ENCODE measurements at places on chromosomes 13 and 19.

DNA sequence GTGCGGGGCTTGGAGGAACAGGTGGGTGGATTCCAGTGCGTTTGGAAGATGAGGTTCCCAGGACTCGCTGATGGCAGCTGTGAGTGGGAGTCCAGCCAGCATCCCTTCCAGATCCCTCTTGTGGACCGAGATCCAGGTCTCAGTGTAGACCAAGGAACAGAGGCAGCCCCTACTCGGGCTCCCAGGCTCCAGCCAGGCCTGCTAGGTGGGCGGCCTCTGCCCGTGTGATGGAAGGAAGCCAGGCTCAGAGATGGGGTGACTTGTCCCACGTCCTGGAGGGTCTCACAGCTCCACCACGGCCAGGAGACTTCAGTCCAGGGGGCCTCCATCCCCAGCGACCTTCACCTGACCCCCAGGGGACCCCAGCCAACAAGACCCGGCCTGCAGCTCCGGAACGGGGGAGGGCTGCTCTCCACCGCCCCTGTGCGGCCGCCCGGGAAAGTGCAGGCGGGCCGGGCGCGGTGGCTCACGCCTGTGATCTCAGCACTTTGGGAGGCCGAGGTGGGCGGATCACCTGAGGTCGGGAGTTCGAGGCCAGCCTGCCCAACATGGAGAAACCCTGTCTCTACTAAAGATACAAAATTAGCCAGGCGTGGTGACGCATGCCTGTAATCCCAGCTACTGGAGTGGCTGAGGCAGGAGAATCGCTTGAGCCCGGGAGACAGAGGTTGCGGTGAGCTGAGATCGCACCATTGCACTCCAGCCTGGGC, 729 bp upstream of the MADCAM1 start:
- DNase-seq, result no peak

GRCh38 chr13:102466610-102467190, 64.9 kb upstream of the FGF14 start:
- no peak for DNase-seq

DNA sequence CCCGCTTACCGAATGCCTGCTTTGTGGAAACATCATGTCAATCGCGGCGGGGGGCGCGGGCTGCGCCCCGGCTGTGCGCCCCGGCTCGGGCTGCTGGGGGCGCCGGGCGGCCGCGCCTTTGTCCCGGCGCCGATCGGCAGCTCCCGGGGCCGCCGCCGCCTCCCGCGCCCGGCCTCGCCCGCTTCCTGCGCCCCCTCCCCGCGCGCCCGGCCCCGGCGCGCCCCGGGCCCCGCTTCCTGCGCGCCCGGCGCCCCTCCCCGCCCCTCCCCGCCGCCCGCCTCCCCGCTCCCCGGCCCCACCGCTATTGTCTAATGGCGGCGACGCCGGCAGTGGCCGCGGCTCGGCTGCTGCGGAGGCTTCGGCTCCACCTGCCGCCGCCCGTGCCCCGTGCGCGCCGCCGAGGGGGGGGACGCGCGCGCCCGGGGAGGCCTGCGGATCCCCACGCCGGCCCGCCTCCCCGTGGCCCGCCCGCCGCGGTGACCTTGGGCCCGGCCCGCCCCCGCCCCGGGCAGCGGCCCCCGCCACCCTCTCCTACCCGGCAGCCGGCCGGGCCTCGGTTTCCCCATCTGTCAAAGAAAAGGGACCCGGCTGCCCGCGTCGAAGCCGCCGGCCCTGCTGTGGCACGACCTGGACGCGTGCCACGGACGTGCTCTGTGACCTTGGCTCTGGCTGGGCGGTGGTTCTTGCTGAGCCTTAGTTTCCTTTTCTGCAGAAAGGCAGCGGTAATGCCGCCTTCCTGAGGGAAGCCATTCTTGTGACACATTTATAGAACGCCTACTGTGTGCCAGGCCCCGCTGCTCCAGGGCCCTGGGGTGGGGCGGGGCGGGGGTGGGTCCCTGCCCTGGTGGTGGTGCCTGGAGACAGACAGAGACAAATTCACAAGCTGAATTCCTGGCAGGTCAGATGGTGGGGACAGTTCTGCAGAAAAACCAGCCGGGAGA, at the start of gene TLE5:
TLE5 (minus strand) TSS at position 331 of the 941 bp plus-strand sequence; CDS start at position 36, 295 bp downstream.
- DNase-seq, result peak; percentile 79

GRCh38 chr19:41641879-41642485, 15.1 kb upstream of the CEACAM4 start:
- peak; percentile 66 for DNase-seq

DNA sequence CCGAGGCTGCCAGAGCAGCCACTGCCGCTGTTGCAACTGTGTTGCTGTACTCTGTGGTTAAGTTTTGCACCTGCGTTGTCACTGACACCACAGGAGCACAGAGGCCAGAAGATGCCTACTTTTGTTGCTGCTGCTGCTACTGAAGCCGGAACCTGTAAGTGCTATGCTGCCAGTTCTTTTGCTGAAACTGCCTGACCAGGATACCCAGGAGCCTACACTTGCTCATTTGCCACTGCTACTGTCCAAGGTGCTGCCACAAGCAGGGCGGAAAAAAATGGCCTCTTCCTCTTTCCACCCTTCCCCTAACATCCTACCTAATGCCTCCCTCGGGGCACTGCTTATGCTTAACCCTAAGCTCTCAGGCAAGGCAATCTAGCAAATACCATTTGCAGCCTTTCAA, 29.0 kb upstream of the NBEA start:
- DNase-seq, result no peak

DNA sequence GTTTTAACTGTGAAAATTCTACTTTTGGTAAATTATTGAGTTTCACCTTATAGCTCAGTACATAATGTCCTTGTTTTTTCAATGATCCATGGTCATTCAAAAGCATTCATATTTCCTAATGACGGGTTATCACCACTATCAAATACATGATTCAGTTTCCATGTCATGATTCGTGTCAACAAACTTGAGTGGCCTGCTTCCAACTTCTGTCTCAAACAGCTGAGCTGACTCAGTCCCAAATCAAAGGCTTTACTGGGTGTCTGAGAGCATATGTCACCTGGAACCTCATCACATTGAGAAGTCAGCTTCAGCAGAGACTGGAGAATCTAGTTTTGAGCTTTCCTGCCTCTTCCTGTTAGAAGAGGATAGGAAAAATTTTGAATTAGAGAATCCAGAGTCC, 40.3 kb upstream of the SGCG start:
- DNase-seq, result no peak

GRCh38 chr19:5958074-5958850, 19.7 kb downstream of the RANBP3 start:
- no peak for DNase-seq

- DNase-seq, result no peak
Measured at GRCh38 chr13:59771272-59771671, 392.5 kb downstream of the DIAPH3 start.

GRCh38 chr13:38880397-38880796, 110.2 kb downstream of the STOML3 start:
- DNase-seq, result no peak

GRCh38 chr13:98345107-98345935, 168.3 kb upstream of the RNF113B start:
- DNase-seq, result no peak

GRCh38 chr19:4375164-4376027, 25.0 kb downstream of the SH3GL1 start:
- DNase-seq, result no peak

GRCh38 chr19:57747472-57747807, 825 bp downstream of the ZNF776 start:
- no peak for DNase-seq

GRCh38 chr19:45179072-45179891, 698 bp downstream of the BLOC1S3 start:
- no peak for DNase-seq

- DNase-seq, result no peak
Measured at GRCh38 chr13:94559222-94559795, 36.6 kb downstream of the TGDS start.

Data from GM12891 (cell line).